ENCODE measurements at places on chromosomes 3 and 15.

GRCh38 chr3:128573160-128573559, 77.5 kb downstream of the RPN1 start:
- DNase-seq: no peak

- DNase-seq: no peak
These were observed 550.2 kb downstream of the ZBBX start for GRCh38 chr3:166829896-166830295.

GRCh38 chr3:160695915-160696327, 19.0 kb downstream of the ARL14 start:
- no peak for DNase-seq

GRCh38 chr3:56005196-56005805, 463.0 kb downstream of the ERC2 start:
- DNase-seq: no peak

GRCh38 chr3:126617571-126617970, 37.4 kb downstream of the TXNRD3 start:
- no peak for DNase-seq

DNA sequence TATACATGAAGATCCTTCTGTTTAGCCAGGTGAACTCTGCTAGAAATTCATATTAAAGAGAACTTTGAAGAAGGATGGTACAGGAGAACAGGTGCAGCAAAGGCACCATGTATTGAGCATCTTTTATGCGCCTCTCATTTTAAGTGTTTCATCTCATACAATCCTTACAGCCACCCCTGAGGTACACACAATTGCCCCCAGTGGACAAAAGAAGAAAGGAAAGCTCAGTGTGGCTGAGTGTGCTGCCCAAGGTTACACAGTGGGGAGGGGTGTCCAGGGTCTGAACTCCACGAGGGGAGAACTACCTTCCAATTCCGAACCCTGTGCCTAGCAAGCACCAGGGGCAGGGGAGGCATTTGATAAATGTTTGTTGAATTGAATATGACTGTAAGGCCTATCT, 98.6 kb downstream of the MECOM start:
- DNase-seq: no peak

- DNase-seq: no peak
These were observed 437.0 kb downstream of the TUSC7 start for GRCh38 chr3:117146571-117146970.

DNA sequence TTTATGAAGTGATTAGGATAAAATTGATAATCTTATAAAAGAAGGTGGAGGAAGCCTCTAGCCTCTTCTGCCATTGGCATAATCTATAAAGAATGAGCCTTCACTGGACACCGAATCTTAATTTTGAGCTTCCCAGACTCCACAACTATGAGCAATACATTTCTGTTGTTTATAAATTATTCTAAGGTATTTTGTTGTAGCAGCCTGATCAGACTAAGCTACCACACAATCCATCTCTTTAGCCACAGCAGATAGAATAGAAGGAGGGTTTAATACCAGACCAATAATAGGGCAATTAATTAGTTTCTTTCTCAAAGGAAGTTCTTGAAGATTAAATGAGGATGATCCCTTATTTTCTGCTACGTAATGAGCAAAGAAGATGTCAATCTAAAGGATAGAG, 33.3 kb downstream of the SUCNR1 start:
- no peak for DNase-seq

DNA sequence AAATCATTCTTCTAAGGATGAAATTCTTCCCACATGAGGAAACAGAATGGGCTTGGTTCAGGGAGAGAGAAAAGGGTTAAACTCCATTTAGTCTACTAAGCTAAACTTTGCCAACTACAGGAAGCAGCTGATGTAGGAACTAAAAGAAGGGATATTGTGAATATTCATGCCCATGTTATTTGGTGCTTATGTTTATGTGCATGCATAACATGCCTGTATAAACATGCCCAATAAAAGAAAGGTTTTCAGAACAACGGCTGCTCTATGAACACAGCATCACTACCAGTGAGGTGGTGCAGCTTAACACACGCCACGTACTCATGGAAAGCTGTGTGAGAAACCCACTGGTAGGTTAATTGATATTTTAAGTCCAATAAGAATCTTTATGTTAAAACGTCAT, 59.4 kb upstream of the VGLL4 start:
- DNase-seq: no peak

GRCh38 chr3:32960404-32961170, 9.1 kb downstream of the CCR4 start:
- DNase-seq: no peak

GRCh38 chr3:142725357-142725739, 1.5 kb downstream of the TRPC1 start:
- DNase-seq: peak; percentile 11

DNA sequence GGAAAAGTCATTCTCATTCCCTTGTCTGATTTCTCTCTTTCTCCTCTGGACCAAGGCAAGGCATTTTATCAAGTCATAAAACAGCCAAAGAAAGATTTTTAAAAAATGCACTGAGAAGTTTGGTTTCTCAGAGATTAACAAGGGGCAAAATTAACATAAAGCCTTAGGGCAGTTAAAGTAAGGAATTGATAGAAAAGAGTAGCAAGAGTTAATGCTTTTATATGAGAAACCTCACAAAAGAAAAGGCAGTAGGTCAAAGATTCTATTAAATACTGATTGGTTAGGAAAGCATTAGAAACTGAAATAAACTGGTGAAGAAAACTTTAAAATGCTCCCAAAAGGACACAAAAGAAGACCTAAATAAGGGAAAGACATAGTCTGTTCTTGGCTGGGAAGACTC, 121.0 kb upstream of the PRTG start:
- no peak for DNase-seq

- no peak for DNase-seq
These were observed 149.8 kb downstream of the APBA2 start for GRCh38 chr15:29035336-29036285.

DNA sequence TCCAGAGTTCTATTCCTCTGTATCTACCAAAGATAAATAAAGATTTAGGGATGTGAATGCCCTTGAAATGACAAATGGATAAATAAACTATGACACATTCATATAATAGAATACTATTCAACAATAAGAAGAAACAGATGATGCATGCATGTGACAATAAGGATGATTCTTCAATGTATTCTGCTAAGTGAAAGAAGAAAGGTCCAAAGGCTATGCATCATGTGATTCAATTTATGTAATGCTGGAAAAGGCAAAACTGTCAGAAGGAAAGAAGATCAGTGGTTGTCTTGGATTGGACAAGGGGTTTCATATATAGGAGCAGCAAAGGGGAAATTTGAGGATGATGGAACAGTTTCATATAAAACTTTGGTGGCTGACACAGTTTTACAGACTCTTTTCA, 32.6 kb upstream of the CHRNA7 start:
- DNase-seq: no peak

DNA sequence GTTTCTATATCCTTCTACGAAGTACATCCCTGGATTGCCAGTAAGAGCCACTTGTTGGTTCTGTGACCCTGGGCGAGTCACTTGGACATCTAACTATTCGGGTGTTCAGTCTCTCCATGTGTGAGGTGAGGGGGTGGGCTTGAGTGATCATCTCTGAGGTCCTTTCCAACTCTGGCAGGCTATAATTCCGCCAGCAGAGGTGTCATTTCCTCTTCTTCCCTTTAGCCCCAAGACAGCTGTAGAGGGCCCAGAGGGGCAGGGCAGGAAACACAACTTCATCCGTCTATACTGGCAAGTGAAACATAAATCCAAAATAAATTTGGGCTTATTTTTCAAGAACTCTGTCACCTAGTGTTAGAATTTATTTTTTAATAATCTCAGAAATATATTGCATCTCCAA, 38.1 kb downstream of the C2CD4A start:
- DNase-seq: no peak

DNA sequence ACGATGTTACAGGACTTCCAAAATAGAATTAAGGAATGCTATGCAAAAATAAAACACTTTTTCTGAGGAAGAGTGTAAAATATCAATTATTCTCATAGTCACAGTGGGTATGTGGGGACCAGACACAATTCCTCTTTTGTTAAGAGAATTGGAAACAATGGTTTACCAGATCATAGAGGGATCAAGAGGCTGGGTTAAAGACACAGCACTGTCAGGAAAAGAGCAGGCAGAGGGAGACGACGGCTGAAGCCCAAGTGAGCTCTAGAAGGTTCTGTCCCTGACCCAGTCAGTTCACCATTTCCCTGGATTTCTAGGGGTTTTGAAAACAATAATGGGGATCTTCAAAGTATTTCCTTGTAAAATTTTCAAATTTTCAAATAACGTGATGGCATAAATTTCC, 54.0 kb upstream of the POLR2M start:
- peak; percentile 93 for DNase-seq

- no peak for DNase-seq
These were observed 27.5 kb downstream of the SMAD3 start for GRCh38 chr15:67092752-67093503.

DNA sequence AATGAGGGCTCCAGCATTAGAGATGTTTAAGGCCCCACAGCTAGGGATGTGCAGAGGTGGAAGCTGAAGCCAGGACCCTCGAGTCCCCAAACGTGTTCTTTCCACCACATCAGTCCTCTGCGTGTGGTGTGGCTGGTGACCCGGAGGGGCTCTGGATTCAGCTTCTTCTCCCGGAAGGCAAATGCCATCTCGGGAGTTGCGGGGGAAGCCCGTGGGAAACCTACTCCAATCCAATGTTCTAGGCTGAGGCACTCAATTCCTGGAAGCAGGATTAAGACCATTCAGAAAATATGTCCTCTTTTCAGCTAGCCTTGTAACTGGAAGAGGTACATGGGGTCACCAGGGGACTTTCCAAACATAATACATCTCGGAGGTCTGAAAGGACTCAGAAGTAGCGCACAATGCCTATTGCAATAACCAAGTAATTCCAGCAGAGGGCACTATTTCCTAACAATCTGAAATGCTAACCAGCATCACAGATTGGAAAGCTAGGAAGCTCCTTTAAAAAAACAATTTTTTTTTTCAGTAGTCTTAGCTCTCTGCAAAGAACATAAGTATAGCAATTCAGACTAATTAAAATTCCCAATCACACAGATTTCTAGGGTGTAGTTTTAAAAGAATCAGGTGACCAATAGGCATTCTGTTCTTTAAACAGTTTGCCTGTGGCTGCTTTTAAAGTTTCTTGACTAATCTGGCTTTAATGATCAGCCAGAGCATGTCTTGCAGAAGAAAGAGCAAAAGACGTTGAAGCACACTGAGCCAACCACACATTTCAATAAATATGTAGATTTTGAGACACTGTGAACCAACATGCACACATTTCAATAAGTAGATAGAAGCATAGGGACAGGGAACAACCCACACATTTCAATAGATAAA, 36.1 kb downstream of the BNC1 start:
- peak; percentile 84 for DNase-seq

- DNase-seq: no peak
These were observed 44.1 kb downstream of the SLTM start for GRCh38 chr15:58889363-58889762.

DNA sequence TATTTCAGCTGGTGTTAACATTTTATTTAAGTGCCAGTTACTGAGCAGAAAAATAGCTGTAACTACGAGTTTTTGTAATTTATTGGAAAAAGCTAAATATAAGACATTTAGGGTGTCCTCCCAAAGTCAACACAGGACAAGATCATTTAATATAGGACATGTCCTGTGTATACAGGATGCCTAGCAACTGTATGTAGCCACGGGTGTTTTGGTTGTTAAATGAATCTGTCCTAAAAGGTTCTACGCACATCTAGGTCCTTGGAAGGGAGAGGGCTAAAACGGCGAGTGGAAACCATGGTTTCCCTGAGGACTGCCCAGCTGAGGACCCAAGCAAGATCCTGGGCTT, 565 bp upstream of the ZNF621 start:
- DNase-seq: peak; percentile 39

- DNase-seq: no peak
These were observed 38.0 kb downstream of the MGLL start for GRCh38 chr3:127784283-127784682.

DNA sequence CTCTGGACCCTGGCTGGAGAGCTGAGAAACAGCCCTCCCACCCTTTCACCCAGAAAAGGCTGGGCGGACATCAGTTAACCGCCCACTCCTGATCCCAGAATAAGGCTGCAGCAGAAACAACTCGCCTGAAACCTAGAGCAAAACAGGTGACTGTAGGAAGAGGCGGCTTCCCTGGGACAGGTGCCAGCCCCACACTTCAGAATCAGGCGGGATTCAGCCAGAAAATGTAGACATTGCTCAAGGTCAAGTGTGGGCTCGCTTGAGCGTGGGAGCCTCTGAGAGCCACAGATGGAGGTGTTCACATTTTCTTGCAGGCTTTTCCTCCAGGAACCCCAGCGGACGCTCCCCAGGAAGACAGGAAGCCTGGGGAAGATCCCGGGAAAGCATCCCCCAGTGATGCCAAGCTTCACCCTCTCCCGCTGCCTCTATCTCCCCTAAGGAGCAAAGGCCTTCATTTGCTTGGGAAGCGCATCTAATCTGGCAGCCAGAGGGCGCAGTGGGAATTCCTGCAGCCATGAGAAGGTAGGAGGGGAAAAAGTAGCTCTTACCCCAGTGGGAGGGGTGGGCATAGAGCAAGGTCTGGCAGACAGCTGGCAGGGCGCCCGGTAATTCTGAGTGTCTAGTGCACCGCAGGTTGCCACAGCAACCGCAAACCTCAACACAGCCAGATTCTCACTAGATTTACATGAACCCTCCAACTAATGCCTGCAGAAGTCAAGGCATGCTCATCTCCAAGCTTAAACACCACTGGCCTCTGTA, 77.7 kb downstream of the OCA2 start:
- peak; percentile 42 for DNase-seq

- DNase-seq: no peak
These were observed 17.3 kb downstream of the GJD2 start for GRCh38 chr15:34737477-34737876.

DNA sequence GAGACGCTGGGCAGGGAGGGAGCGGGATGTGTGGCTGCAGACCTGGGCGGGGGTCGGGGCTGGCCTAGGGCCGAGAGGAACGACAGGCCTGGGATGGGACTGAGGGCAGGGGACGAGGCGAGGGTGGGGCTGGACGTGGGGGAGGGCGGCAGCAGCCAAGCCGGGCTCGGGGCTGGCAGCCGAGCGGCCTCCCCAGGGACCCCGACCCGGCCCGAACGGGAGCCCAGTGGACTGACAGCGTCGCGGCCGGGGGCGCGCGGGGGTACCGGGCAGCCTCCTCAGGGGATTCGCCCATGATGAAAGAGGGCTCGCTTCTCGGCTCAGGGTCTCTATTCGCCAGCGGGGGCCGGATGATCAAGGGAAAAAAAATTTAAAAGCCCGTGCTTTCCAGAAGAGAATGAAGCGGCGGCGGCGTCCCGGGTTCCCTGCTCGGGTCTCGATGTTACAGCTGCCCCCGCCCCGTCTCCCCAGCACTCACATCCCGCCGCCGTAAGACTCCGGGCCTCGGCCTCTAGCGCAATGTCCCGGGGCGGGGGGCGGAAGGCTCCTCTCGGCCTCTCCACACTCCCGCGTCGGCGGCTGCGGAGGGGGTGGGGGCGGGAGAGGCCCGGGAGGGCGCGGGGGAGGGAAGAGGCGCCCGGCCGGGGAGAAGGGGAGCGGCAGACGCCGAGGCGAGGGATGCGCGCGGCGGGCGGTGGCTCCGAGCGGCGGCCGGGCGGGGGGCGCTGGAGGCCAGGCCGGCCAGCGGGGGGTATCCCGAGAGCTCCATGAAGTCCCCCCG, 4.3 kb downstream of the PTH1R start:
- DNase-seq: no peak
